ENCODE measurements at places on chromosomes 3 and 15.

DNA sequence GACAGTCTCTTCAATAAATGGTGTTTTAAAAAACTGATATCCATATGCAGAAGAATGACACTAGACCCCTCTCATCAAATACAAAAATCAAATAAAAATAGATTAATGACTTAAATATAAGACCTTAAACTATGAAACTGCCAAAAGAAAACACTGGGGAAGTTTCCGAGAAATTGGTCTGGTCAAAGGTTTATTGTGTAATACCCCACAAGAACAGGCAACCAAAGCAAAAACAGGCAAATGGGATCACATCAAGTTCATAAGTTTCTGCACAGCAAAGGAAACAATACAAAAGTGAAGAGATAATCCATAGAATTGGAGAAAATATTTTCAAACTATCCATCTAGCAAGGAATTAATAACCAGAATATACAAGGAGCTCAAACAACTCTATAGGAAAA is 126.2 kb downstream of the GOLIM4 start:
- no peak for DNase-seq

DNA sequence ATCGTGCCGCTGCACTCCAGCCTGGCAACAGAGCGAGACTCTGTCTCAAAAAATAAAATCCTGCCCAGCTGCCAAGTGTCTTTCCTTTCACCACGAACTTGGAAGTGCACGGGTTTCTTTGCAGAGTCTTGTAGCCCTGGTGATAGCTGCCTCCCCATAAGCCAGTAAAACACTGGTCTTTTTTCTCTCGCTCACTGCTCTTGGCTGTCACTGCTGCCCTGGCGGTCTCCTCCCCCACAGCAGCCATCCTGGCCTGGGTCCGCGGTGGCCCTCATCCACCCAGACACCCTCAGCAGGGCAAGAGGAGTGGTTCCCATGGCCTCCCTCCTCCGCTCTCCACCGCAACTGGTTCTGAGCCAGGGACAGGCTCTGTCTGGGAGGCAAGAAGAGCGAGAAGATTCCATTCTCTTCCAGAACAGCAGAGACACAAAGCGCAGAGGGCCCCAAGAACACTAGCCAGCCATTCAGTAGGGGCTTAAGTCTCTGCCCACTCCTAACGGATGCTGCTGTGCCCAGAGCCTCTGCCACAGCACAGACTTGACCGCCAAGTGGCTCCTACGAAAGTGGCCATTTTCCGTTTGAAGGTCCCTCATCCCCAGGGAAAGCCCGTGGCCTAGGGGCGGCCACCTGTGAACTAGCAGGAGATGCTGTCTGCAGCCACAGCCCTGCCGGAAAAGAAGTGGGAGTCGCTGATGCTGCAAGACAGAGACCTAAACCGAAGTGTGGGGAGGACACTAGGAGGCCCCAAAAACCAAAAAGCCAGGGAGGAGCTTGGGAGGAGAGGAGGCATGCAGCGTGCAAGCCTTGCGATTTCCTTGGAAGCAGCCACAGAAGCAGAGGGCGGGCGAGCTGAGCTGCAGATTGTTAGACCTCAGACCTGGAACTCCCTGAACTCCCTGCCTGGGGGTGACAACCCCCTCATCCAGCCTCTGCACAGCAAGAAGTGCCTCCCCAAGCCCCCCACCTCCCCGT is 44.1 kb downstream of the KLHL25 start:
- DNase-seq, result no peak

DNA sequence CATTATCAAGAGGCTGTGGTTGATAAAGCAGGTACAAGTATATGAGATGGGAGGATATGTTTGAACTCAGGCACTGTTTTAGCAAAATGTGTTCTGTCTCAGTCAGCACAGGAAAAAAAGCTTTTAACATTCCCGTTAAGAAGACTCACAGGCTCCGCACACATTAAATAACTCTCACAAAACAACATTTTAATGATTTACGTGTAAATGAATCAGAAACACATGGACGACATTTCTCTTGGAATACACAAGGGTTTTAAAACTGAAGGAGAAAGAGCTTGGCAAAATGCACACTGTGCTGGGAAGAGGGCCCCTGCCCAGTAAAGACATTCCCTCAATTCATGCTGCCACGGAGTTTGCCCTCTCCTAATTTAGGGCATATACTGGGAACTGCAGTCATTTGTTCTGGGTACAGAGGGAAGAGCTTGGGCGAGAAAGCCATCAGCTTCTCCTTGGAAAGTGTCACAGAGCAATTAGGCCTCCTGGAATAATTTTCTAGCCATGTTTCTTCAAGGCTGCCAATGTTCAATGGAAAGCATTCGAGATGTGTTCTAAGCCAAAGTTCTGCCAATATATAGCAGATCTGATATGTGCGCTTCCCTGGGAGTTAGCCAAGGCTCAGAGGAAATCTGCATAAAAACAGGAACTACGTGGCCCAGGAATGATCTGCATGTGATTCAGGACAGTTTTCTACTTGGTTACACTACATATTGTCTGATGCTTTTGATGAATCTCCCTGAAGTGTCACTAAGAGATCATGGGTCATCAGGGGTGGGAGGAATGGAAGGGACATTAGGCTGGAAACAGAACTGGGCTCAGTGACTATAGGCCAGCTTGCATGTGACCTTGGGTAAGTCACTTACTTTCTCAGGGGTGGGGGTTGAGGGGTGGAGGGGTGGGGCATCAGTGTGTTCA is 2.2 kb upstream of the MASP1 start:
- no peak for DNase-seq

DNA sequence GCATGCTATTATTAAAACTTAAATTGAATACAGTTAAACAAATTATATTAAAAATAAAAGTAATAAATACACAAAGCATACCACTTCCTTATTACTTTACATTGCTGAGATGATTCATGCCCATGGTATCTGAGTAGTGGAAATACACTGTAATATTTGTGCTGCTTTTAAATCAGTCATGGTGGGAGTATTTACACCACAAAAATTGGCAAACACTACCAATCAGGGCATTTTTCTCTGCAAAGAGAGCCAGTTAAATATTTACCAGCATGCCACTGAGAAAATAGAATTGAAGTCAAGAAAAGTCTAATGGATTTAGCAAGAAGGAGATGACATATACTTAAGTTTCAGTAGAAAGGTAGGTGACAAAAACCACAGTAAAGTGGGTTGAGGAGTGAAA is 19.6 kb downstream of the PPARG start:
- no peak for DNase-seq

DNA sequence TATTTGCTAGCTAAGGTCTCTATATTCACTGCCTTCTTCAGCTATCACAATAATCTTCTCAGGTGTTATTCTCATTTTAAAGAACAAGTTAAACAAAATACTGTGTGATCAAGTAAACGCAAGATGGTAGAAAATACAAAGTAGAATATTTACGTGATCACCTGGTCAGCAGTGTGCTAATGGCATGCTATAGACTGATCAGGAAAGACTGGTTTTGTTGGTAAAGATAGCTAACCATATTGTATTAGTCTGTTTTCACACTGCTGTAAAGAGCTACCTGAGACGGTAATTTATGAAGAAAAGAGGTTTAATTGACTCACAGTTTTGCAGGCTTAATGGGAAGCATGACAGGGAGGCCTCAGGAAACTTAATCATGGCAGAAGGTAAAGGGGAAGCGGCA is 50.4 kb downstream of the ZBTB38 start:
- DNase-seq, result no peak

GRCh38 chr3:168371846-168372245 is 276.1 kb upstream of the GOLIM4 start:
- DNase-seq, result no peak

DNA sequence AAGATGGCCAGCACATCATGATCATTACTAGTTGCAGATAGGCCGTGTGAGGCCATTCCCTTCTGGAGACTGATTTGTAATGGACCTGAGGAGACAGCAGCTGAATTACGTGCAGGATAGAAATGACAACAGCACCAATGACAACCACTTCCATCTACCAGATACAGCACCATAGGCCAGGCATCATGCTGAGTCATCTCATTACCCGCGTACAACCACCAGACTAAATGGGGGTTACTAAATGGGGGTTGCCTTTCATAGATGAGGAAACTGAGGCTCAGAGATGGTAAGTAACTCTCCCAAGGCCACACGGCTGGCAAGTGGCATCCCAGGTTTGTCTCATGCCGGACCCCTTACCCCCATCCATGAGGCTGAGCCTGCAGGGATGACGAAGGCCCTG is 32.8 kb upstream of the FAM107A start:
- DNase-seq, result no peak

- no peak for DNase-seq
Observed at GRCh38 chr3:78993375-78993774, 774.4 kb downstream of the ROBO1 start.

DNA sequence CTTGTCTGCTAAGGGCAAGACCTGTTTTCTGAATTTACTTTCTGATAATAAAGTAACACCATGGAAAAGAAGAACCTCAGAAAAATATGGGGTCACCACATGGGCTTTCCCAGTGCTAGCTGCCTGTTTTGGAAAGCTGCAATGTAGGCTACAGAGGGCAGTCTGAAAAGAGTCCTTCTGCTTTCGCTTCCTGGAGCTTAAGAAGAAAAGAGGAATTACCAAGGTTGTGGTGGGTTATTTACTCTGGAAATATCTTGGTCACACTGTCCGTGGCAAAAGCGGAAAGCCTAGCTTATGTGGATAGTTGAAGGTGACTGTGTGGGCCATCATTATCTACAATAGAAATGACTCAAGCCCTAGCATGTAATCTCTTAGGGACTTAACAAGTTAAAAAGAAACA is 31.7 kb upstream of the IP6K2 start:
- DNase-seq, result no peak

DNA sequence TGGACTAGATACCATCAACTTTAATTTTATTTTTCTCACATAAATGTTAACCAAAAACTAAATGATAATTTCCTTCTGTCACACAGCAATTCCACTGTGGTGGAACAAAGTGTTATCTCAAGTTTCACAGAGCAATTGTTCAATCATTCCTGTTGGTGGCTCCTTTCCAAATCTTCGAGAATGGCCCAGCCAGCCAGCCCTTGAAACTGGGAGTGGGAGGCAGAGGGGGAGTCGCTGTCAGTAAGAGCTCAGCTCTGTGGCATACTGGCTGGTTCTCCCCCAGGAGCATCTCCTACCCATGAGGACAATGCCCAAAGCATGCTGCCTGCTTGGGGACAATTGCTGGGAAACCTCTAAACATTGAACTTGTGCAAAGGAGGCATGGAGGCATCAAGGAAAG is 47.7 kb downstream of the MECOM start:
- no peak for DNase-seq

DNA sequence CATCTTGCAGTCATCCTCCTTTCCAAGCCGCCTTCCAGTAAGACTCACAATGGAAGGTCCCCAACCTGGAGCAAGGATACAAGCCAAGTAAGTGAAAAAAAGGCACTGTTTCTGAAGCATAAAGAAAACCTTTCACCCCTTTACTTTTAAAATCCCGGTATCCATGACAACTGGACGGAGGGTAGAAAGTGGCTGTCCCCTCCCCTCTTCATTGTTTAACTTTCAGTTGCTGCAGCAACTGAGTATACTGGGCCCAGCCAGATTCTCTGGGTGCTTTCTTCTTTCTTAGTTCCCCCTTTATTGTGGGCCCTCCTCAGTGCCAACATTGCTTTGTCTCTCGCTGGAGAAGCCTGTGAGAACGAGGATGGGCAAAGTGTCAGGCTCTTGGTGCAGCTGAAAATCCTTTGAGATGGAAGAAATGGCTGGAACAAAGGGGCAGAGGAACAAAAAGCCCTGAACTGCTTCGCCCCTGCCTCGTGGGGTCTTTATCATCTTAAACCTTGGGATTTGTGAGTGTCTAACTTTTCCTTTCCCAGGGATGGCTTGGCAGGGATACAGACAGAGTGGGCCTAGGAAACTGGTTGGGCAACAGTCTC is 224.0 kb upstream of the RGMA start:
- DNase-seq, result no peak

GRCh38 chr3:35596335-35596995 is 42.9 kb upstream of the ARPP21 start:
- DNase-seq, result no peak

- no peak for DNase-seq
Observed at GRCh38 chr15:101207867-101208288, 44.0 kb downstream of the CHSY1 start.

DNA sequence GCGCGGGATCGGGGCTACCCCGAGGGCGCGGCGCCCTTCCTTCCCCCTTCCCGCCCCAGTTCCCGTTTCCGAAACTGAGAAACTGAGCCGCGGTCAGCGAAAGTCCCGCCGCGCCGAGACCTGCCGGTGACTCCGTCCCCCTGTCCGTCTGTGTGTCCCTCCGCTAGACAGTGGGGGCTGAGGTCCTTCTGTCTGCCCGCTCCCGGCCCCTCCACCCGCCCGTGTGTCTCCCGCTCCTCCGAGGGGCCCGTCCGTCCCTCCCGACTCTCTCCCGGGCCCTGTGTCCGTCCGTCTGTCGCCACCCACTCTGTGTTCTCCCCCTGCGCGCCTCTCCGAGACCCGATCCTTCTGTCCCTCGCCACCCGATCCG is 426 bp downstream of the PRKCD start:
- DNase-seq, result no peak

DNA sequence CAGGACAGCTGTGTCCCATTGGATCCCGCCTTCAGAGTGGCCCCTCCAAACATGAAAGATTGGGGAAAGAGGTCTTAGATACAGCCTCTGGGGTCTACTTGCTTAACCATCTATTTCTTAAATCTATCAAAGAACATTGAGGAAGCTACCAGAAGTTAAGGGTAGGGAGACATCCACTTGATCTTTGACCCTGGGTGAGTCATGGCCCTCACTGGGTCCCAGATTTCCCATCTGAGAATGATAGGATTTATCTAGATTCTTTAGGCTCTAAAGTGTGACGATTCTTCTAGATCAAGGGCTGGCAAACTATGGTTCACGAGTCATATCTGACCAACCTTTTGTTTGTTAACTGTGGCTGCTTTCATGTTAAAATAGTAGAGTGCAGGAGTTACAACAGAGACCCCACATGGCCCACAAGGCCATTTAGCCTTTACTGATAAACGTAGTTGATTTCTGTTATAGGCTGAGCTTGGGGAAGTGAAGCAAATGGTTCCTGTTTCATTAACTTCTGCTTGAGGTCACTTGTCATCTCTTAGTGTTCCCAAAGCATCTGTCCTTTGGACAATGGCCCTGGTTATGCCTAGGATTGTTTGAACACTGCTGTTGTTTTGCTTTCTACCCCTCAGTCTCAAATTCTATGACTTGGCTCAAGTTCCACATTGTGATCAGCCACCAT is 8.0 kb downstream of the MUC13 start:
- no peak for DNase-seq

GRCh38 chr3:27428446-27428845 is 55.7 kb downstream of the SLC4A7 start:
- no peak for DNase-seq

All from NCI-H187 (cell line).